ENCODE measurements at places on chromosomes 3 and 15. TPM values are rescaled to one million over a fixed set of nuclear protein-coding genes. Genes with fewer than 3 reads are reported as not detected.

PLSCR4 gene
- total RNA-seq = 12.1 TPM

- DNase-seq = no peak
Observed at GRCh38 chr3:53174346-53175250, 13.6 kb downstream of the PRKCD start.

DNA sequence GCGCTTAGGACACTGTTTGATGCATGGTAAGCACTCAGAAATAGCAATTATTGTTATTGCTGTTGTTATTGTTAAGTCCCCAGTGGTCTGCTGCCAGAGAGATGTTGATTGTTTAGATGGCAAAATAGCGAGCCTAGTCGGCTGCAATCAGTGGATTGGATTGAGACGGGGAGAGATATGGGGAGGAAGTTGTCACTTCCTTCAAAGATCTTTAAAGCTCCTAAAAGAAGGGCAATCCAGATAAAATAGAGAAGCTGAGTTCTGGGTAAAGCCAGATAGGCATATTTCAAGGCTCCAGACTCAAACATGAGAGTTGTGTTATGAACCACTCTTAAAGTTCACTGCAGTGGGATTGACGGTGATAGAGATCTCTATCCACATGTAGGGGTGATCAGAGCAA is 64.5 kb downstream of the RYR3 start:
- DNase-seq = no peak

- no peak for DNase-seq
Observed at GRCh38 chr3:116877968-116878367, 168.4 kb downstream of the TUSC7 start.

SLC28A1 gene
- total RNA-seq = 0.91 TPM

All from left ventricle myocardium inferior (tissue), 1 donor.